Panc1 (cell line): ENCODE measurements at places on chromosomes 1 and 21. TPM values are rescaled to one million over a fixed set of nuclear protein-coding genes. Genes with fewer than 3 reads are reported as not detected.

Gene NGF
- total RNA-seq, result not detected

Gene SPATA17
- total RNA-seq, result 0.51 TPM

Gene FTCD
- 0.21 TPM for total RNA-seq

Gene F3
- 2.6 TPM for total RNA-seq

Gene DCDC2B
- not detected for total RNA-seq

Gene CCDC18
- total RNA-seq, result 11.6 TPM

Gene PPFIA4
- 1.9 TPM for total RNA-seq

Gene VPS13D
- total RNA-seq, result 33.1 TPM

Gene DMRTA2
- total RNA-seq, result not detected

Gene ANKRD13C
- 20.7 TPM for total RNA-seq

Gene CHI3L1
- 0.10 TPM for total RNA-seq

Gene WDR64
- total RNA-seq, result not detected

Gene CYP4B1
- not detected for total RNA-seq

Gene B4GALT2
- total RNA-seq, result 90.1 TPM

Gene CHIA
- not detected for total RNA-seq

Gene SYCP1
- total RNA-seq, result not detected

Gene QSOX1
- total RNA-seq, result 152 TPM

Gene LIN28A
- 0.64 TPM for total RNA-seq

Gene ADAM30
- not detected for total RNA-seq
